ENCODE measurements at places on chromosomes 6 and 20.

- DNase-seq = peak; percentile 3
Measured at GRCh38 chr6:57021086-57021720, 25.3 kb upstream of the KIAA1586 start.

DNA sequence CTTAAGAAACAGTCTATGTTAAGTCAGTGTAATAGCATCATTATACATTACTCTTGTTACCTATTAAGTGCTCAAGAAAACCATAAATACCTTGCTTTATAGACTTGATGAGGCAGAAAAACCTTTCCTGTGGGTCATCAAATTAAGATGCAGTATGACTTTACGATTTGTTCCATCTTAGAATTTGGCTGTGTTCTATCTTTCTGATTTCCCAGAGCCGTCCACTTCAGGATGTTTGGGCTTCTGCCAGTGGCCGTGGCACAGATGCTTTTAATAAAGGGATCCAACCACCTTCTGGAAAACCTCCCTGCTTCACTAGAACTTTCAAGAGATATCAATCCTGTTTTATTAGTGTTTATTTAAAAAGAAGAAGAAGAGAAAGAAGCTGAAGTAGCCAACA lies 71.2 kb downstream of the PDE7B start:
- no peak for DNase-seq

GRCh38 chr20:48674461-48674860 lies 153.3 kb downstream of the PREX1 start:
- DNase-seq = no peak

- no peak for DNase-seq
Measured at GRCh38 chr20:47597090-47597489, 95.4 kb downstream of the NCOA3 start.

DNA sequence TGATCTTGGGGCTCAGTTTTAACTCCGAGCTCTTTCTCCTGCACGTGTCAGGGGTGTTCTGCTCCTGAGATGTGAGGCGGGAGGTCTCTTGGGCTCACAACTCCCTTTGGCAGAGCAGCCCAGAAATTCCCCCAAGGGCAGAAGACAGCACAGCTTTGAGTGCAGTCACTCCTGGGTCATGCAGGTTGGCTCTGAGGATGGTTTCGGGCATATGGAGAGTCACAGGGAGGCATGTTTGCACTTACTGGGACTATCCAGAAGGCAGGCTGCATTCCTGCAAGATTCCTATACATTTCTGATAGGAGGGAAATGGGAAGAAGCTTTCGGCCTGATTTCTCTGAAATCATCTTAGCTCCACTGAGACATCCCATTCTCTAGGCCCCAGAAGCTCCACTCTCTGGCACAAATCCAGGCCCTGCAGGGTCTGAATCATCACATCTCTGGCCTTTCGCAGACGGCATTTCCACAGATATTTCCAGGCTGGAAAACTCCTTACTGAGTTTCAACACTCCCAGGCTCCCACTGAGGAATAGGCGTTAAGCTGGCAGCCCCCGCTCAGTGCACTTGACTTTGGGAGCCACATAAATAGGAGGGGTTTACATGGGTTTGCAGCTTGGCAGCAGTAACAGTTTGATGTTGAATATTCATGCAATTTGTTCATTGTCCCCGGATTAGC lies 39.7 kb downstream of the AGPAT4 start:
- DNase-seq = no peak

DNA sequence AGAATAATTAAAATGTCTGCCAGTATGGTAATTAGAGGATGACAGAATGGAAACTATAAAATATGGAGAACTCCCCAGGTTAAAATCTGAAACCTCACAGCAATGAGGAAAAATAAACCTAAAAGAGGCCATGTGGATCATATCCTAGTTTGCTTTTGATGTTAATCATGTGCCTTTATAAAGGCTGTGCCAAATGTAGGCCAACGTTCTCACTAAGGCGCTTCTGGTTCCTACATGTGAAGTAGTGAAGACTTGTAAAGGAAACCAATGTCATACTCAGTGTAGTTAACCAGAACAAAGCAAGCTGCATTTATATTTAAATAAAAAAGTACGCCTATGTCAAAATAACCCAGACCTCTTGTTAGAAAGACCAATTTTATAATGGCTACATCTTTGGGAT lies 113.7 kb upstream of the FAM184A start:
- no peak for DNase-seq

DNA sequence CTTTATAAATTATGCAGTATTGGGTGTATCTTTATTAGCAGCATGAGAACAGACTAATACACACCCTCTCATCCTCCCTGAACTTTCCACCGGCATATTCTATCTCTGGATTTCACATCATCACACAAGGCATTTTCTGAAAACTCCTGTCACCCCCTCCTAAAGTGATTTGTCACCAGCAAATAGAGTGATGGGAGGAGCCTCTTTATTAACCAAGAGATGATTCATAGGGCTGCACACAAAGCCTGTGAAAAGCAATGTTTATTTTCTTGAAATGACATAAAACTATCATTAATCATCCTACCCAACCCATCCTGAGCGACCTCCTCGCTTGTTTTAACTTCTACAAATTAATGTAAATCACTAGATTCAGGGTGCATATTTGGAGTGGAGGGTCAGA lies 394.7 kb upstream of the SULF2 start:
- no peak for DNase-seq

DNA sequence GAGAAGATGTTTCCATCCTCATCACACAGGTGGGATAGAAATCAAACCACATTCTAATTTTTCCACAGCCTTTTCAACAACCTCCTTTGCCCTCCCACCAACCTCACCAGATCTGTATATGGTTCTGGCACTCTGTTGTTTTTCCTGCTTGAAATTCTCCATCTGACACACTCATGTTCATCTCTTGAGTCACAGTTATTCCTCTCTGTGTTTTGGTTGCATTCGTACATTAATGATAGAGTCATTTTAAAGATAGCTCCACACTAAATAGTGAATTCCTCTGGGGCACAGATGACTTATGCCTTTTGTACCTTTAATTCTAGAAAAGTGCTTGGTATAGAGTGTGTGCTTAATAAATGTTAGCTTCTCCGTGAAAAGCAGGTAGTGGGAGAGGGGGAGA lies 1.4 kb upstream of the GCLC start:
- DNase-seq = no peak
